ENCODE measurements at places on chromosomes 12 and 14.
A peak's percentile ranks its signal among the peaks of the same experiment; 100 is the strongest.

DNA sequence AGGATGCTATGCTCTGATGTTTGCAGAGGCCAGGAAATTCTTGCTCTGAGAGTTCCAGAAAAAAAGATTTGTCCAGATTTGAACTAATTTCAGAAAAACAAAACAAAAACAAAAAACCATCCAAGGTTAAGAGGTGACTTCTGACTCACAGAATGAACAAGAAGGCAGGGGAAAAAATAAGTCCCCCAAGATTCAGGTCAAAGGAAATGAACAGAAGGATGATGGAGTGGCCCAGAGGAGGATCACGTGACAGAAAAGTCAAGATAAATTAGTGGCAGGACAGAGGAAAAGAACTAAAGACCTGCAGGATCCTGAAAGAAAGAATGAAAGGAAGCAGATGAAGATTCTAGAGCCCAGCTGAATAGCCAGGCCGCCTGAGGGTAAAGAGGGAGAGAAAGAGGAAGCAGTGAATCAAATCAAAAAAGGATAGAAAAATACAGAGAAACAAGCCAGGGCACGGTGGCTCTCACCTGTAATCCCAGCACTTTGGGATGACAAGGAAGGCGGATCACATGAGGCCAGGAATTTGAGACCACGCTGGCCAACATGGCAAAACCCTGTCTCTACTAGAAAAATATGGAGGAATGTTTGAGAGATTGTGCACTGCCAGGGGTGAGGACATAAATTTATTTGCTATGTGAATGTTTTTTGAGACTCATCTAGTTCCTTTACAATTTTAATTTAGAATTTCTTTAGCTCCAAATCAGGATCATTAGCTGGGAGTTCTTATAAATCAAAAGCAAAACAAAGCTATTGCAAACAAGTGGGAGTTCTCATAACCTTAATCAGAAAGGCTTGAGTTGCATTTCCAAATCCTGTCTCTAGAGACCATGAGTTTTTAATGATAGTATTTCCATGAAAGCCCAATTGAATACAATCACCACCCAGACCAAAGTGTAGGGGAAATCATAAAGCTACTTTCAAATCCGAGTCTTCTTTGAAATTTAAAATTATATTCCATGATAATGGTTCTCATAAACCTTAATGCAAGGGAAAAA, 217.1 kb upstream of the PLEKHG7 start:
- no peak for DNase-seq

DNA sequence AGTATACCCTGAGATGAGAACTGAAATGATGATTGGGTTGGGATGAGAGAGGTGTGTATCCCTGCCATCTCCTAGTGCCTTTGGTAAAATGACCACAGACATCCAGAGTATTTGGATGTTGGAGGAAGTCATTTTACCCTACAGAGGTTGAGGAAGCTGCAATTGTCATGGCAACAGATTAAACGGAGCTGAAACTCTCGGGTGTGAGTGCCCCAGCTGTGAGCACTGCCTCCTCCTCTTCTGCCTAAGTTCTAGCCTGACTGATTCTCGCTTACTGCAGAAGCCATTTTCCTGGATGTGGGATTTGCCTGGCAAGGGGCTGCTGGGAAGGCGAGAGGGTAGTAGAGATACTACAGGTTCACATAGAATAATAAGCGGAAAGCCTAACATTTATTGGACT, 10.3 kb upstream of the PPP4R4 start:
- no peak for DNase-seq

- no peak for DNase-seq
Observed at GRCh38 chr14:55309761-55310365, 38.6 kb downstream of the FBXO34 start.

- DNase-seq = no peak
Observed at GRCh38 chr14:96832351-96832750, 35.2 kb downstream of the VRK1 start.

DNA sequence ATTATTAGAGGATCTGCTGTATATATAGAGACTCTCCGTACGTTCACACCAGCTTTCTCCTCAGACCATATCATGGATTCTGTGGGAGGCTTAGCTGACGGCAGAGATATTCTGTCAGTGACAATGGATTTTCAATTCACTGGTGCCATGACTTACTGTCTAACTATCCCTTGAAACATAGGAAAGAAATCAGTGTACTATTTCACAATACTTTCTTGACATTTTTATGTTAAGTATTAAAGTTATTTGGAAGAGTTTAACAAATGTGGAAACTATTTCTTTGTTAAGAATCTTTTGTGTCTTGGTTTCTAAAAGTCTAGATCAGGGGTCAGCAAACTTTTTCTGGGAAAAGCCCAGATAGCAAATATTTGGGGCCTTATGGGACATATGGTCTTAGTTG, 118.5 kb downstream of the GTF2A1 start:
- DNase-seq = no peak

DNA sequence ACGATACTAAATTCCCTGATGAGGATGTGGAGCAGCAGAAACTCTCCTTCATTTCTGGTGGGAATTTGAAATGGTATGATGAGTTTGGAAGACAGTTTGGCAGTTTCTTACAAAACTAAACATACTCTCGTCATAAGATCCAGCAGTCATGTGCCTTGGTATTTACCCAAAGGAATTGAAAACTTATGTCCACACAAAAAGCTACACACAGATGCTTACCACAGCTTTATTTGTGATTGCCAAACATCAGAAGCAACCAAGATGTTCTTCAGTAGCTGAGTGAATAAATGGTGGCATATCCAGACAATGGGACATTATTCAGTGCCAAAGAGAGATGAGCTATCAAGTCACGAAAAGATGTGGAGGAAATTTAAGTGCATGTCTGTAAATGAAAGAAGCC, 10.7 kb upstream of the APOLD1 start:
- no peak for DNase-seq

- no peak for DNase-seq
Observed at GRCh38 chr12:97637770-97638169, 175.2 kb downstream of the RMST start.

GRCh38 chr14:89166633-89167032, 250.4 kb downstream of the FOXN3 start:
- no peak for DNase-seq

GRCh38 chr14:89277203-89277602, 139.8 kb downstream of the FOXN3 start:
- no peak for DNase-seq

- no peak for DNase-seq
Observed at GRCh38 chr12:51630256-51630880, 39.3 kb downstream of the SCN8A start.

DNA sequence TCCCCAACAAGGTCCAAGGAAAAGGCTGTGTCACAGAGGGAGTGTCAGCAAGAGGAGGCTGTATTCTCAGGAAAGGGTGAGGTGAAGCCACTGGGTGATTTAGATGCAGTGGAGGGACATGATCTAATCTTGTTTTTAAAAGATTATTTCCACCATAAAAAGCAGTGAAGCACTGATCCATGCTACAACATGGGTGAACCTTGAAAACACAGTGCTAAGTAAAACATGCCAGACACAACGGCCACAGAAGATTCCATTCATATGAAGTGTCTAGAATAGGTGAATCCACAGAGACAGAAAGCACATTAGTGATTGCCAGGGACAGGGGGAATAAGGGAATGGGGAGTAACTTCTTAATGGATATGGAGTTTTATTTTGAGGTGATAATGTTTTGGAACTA, 12.8 kb downstream of the RITA1 start:
- DNase-seq = no peak

DNA sequence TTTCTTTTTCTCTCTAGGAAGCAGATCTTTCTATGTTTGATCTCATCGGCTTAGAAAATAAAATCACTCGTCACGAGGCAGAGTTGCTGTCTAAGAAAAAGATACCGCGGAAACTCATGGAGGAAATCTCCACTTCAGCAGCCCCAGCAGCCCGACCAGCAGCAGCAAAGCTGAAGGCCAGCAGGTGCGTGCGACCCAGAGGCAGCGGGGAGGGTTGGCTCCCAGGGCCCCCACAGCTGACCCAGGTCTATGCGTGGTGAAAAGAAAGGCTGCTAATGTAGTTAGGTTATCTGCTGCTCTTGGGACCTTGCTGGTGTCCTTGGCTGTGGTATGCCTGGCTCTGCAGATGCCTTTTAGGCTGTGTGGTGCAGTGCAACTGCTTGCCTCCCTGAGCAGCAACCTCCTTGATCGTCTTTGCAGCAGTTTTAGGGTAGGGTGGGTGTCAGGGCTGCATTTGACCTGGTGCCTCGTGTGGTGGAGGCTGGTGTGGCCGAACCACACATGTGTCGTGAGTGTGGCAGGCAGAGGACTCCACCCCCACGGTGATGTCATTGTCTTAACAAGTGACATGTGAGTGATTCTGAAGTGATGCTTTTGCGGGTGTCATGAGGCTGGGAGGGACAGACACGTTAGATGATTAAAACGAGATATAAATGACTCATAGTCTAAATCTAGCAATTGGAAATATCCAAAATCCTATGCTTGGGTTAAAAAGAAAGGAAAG, 68.6 kb downstream of the EP400 start:
- DNase-seq = no peak

DNA sequence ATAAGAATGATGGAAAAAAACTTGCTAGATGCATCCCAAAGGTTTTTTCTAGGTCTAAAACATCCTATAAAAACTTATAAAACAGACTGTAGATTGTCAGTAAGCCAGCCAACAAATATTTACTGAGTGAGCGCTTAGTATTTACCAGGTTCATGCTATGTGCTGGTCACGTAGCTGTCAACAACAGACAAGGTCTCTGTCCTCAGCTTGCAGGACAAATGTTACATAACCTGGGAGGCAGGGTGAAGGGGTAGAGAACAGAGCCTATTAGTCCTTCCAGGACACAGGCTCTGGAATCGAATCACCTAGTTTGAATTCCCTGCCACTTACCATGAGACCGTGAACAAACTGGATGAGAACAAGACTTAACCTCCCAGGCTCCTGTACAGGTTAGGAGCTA, 6.4 kb downstream of the NFYB start:
- no peak for DNase-seq

GRCh38 chr12:113905829-113906228, 60.3 kb downstream of the RBM19 start:
- DNase-seq = no peak

GRCh38 chr14:88300817-88301216, 22.3 kb downstream of the KCNK10 start:
- DNase-seq = no peak

- no peak for DNase-seq
Observed at GRCh38 chr14:74566174-74567141, 45.6 kb downstream of the LTBP2 start.

GRCh38 chr14:36398463-36399291, 78.2 kb upstream of the MBIP start:
- no peak for DNase-seq

DNA sequence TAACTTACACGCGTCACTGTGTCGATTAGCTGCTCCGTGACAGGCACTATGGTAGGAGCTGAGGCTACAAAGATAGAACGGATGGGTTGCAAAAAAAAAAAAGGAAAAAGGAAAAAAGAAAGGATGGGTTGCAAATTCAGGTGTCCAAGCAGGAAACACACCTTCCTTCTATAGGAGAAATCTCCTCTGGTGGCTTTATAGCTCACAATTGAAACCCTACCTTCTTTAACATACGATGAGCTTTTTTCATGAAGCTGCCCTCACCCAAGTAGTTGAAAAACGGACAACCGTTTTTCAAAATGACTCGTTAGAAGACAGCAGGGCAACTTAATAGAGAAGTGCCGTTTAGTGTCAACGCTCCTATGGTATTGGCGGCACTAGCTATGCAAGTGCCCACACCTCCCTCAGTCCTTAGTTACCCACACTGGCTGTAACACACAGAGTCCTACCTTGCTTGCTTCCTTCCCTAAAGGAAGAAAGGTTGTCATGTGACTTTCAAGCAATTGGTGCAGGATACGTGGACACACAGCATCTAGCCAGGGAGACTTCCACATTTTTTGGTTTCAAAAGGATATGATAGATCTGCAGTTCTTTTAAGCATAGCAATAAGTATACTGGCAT, 682 bp upstream of the TRIP11 start:
- peak; percentile 5 for DNase-seq

DNA sequence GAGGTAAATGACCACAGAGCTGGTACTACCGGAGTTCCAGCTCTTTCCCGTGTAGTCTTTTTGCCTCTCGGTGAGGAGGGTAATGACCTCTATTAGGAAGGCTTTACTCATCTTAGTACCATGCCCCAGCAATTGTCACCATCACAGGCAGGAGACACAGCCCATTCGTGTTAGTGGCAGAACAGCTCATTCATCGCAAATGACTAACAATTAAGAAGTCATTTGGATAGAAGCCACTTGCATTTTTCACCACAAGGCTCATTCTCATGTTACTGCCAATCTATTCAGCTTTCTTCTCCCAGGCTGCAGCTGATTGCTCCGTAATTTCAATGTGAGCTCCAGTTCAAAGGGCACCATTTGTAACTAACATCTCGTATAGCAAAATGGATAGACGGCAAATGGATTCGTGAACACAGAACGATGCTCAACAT, 718.8 kb upstream of the TMEM132C start:
- no peak for DNase-seq

DNA sequence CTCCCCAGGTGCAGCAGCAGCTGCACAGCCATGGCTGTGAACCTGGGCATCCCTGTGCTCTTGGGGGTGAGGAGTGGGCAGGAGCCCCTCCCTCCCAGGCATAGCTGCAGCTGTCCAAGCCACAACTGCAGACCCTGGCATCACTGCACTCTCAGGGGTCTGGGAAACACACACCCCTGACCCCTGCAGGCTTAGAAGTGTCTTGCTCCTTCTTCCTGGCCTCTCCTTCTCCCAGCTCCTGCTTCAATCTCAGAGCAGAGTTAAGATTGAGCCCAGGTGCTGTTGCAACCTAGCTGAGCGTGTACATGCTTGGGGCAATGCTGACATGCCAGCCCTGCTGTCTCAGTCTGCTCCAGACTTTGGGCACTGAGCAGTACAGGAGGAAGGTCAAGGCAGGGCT, 833.6 kb downstream of the FLRT2 start:
- DNase-seq = no peak

DNA sequence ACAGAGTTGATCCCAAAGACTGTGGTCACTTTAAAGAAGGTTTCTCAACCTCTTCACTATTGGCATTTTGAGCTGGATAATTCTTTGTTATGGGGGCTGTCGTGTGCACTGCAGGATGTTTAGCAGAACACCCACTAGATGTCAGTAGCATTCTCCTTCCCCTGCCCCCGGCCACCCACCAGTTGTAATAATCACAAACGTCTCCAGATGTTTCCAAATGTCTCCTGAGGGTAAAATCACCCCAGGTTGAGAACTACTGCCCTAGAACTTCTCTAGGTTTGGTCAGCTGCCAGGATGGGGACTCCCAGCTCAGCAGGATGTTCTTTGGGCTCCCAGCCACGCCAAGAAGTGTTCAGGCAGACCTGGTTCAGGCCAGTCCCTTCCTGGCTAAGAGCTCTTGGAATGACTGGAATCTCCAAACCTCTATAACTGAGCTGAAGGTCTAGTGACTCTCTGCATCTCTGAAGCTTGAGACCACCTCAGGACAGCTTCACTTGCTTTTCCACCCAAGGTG, 12.5 kb upstream of the AJUBA start:
- no peak for DNase-seq

GRCh38 chr12:99002156-99002555, 357.1 kb downstream of the APAF1 start:
- DNase-seq = no peak

- DNase-seq = no peak
Observed at GRCh38 chr14:58770491-58770982, 132.8 kb downstream of the DACT1 start.
